ENCODE measurements at places on chromosomes 2 and 18.

DNA sequence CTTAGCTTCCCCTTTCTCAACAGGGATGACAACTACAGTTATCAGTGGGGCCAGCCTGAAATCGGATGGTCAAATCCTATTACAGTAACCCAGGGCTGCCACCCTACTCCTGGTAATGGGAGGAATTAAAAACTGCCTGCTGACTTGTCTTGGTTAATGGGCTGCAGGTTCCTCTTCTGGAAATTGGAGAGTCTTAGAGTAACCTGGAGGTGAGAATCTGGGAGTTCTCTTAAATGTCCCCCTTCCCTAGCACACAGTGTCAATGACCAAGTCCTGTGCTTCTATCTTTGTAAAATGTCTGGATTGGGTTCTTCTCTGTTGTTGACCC, 113.1 kb downstream of the DDX1 start:
- DNase-seq, result no peak

DNA sequence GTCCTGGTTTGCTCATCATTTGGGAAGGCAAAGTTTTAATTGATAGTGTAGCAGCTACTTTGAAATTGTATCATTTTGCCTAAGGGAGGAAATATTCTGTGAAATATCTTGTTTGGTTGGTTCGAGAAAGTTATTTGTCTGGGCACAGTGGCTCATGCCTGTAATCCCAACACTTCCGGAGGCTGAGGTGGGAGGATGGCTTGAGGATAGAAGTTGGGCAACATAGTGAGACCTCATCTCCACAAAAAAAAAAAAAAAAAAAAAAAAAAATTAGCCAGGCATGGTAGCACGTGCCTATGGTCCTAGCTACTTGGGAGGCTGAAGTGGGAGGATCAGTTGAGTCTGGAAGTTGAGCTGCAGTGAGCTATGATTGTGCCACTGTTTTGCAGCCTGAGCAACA, 3.1 kb upstream of the ADGRF3 start:
- no peak for DNase-seq

DNA sequence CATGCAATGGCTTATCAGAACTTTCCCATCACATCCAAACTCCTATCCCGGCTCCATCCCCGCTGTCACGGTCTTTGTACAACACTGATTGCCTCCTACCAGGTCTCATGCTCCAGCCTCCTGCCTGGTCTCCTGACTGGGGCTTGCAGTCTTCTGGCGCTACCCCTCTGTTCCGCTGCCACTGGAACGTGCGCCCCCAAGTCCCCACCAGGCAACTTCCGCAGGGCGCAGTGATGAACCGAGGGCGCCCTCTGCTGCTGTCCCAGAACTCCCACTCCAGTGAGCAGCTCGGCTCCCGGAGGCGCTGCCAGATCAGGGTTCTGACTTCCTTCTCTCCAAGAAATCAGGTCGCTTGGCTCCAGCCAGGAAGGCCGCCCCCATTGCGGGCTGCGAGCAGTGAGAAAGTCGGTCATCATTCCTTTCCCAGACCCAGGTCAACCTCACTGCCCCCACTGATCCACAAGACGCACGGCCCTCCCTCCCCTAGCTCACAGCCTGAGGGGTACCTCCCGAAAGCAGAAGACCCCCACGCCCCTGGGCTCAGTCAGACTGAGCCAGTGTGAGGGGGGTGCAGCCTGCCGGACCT, 43.9 kb upstream of the RAB11FIP5 start:
- DNase-seq, result peak; percentile 15

- DNase-seq, result no peak
These were observed 173.6 kb downstream of the ADCYAP1 start for GRCh38 chr18:1078301-1078700.

DNA sequence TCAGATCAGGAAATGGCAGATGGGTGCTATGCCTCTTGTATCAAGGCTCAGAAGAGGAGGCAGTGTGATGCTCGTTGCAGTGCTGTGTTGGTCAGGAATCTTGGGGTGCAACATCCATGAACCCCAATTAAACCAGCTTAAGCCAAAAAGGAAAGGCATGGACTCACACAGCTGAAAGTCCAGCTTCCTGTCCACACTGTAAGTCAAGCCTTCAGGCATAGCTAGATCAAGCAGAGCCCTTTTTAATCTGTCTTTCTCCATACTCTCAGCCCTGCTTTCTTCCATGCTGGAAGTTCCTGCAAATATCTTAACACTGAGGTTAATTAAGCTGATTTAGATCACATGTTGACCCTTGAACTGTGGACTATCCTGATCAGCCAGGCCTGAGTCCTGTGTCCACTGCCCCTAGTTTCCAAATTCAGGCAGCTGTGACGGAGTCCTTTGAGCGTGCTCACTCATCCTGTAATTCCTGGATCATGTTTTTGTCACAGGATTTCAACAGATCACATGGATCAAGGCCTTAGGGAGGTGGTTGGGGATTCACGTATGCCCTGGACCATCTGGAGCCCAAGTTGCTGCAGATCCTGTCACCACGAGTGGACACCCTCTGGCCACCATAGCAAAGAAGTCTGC, 4.5 kb upstream of the C2orf74 start:
- DNase-seq, result no peak

- DNase-seq, result no peak
These were observed 16.7 kb downstream of the D2HGDH start for GRCh38 chr2:241751152-241751551.

- no peak for DNase-seq
These were observed 570.0 kb upstream of the GCFC2 start for GRCh38 chr2:76280686-76281085.

- no peak for DNase-seq
These were observed 419.2 kb upstream of the CYRIA start for GRCh38 chr2:17084877-17085276.

Measured in effector memory CD4-positive, alpha-beta T cell (primary cell).